Activated CD4-positive, CD25-positive, alpha-beta regulatory T cell treated with anti-CD3 and anti-CD28 coated beads, Interleukin-2, amount 50 U/mL, for 24 hours (primary cell): ENCODE measurements at places on chromosomes 5 and 9.

DNA sequence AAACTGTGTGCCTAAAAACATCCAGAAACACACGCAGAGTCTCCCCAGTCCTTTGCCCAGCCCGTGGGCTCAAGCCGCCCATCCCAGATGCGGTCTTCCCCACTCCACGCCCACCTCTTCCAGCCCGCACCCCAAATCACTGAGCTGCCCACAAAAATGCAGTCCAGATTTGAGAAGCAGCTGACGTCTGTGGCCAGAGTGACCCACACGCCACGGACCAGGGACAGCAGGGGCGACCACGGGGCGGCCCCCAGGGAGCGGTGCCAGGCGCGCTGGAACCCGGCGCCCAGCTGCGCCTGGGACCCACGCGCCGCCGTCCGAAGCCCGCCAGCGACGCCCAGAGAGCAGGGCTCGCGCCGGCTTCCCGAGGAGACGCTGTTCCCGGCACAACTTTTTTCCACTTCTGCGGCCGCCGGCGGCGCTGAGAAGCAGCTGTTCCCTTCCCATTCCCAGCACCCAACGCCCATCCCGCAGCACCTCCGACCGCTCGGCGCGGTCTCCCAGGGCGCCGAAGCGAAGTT lies 674 bp downstream of the LHFPL2 start:
- no peak for ATAC-seq

- no peak for ATAC-seq
These were observed 70.3 kb upstream of the ADAMTS16 start for GRCh38 chr5:5069851-5070250.

DNA sequence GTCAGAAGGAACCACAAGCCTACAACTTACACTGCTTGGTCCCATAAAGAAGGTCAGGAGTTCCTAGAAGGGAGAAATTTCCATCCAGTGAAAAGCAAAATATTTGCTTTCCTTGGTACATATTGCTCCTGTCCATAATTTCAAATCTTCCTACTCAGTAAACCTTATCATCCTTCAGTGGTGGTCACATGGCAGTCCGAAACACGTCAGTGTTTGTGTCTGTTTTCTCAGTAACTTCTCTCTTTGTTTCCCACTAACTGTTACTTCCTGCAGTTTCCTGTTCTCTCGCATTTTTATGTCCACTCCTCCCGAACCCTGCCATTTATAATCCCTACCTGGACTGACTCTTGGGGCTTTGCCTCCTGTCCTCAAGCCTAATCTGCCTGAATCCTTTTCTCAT lies 129.1 kb downstream of the FANCC start:
- no peak for ATAC-seq

DNA sequence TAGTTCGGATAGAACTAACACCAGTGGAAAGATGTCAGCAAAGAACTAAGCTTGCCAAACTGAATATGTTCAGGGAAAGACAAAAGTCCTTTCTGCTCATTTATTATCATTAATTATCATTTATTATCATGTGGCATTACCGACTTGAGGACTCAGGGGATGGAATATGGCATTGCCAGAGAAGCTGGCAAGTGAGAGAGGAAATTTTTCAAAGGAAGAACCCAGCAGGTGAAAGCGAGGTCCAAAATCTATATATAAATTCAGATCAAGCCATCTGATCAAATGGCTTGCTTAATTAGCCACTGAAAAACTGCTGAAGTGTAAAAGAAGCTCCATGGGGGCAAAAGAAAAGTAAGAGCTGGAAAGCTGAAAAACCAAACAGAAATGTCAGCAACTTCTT lies 1049.6 kb upstream of the SEMA6A start:
- no peak for ATAC-seq

GRCh38 chr5:181054871-181055459 lies 14.9 kb downstream of the BTNL9 start:
- ATAC-seq = no peak
